ENCODE measurements at places on chromosomes 2 and 18. TPM values are rescaled to one million over a fixed set of nuclear protein-coding genes. Genes with fewer than 3 reads are reported as not detected.

The FHOD3 gene
- 317 TPM for total RNA-seq

The MAL gene
- total RNA-seq: 5.5 TPM

The IL18R1 gene
- 0.67 TPM for total RNA-seq

The DSG4 gene
- total RNA-seq: not detected

The NOSTRIN gene
- total RNA-seq: 14.0 TPM

The GPAT2 gene
- total RNA-seq: 6.4 TPM

The G6PC2 gene
- not detected for total RNA-seq

The LYPD6 gene
- 0.13 TPM for total RNA-seq

The LYPD6B gene
- not detected for total RNA-seq

The POTEI gene
- total RNA-seq: not detected

The CFAP210 gene
- not detected for total RNA-seq

The ADD2 gene
- 2.0 TPM for total RNA-seq

The KYNU gene
- 1.3 TPM for total RNA-seq

The EMILIN2 gene
- total RNA-seq: 17.7 TPM

The GPR45 gene
- not detected for total RNA-seq

The RAB6C gene
- total RNA-seq: 0.22 TPM

The REG1B gene
- not detected for total RNA-seq

The PMAIP1 gene
- total RNA-seq: not detected

The EVX2 gene
- total RNA-seq: not detected

The SATB2 gene
- total RNA-seq: 1.3 TPM

The LTBP1 gene
- total RNA-seq: 79.9 TPM

The DUSP2 gene
- total RNA-seq: 1.5 TPM

The PROM2 gene
- 0.54 TPM for total RNA-seq

The BARD1 gene
- total RNA-seq: 10.0 TPM

The CD207 gene
- not detected for total RNA-seq

The DHX57 gene
- total RNA-seq: 12.6 TPM

The ERICH2 gene
- total RNA-seq: 0.94 TPM

The DLGAP1 gene
- total RNA-seq: 0.08 TPM

The SLC9A4 gene
- total RNA-seq: not detected

The KCNJ3 gene
- total RNA-seq: 2.0 TPM

The LRRTM4 gene
- total RNA-seq: 0.70 TPM

The MAP2 gene
- 2.8 TPM for total RNA-seq

The DAW1 gene
- 0.13 TPM for total RNA-seq

The EVA1A gene
- 0.97 TPM for total RNA-seq

The ANKRD62 gene
- total RNA-seq: not detected

The UGT1A6 gene
- total RNA-seq: 0.32 TPM

The EML6 gene
- 0.56 TPM for total RNA-seq

The PCARE gene
- 0.67 TPM for total RNA-seq

The NTSR2 gene
- 0.19 TPM for total RNA-seq

The CEBPZOS gene
- total RNA-seq: 57.8 TPM

The MROH2A gene
- total RNA-seq: not detected

The DYSF gene
- total RNA-seq: 45.8 TPM

The FIGN gene
- 13.5 TPM for total RNA-seq

The FBLN7 gene
- total RNA-seq: 0.38 TPM

The EMILIN1 gene
- 17.4 TPM for total RNA-seq

The SCN2A gene
- total RNA-seq: 0.05 TPM

The EFEMP1 gene
- 62.5 TPM for total RNA-seq

The NCOA1 gene
- 32.2 TPM for total RNA-seq

The MLPH gene
- total RNA-seq: 80.9 TPM

The UCN gene
- total RNA-seq: 0.59 TPM

The SPEG gene
- total RNA-seq: 103 TPM

The VIT gene
- total RNA-seq: 19.4 TPM

The HOXD4 gene
- total RNA-seq: not detected

Measured in Right ventricle myocardium superior (tissue), 1 donor.